NCI-H2227 treated with DMSO at 0.1 percent for 48 hours (cell line): ENCODE measurements at places on chromosomes 3 and 15.

DNA sequence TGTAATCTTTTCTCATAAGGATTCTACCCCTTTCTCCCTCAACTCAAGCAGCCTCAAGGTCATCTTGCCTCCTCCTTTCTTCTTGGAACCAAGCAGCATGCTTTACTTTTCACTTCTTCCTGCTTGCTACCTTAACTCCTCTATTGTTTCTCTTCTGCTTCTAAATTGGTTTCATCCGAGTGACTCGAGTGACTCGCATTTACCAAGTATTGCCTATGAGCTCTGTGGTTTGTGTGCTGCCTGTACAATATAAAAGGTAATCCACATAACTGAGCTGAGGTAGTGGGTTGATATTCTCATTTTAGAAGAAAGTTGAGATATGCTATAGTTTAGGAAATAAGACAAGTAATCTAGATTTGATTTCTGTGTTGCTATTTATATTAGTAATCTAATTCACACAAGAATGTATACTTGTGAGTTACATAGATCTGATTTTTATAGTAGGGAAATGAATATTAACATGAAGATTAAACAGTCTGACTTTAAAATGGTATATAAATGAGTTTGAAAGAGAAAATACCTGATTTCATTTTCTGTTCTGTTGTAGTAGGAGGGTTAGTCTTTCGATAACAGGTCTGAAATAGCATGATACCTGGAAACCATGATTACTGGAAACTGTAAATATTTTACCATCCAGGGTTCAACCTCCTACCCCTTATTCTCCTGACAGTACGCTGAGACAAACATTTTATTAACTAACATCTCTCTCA, 5.5 kb downstream of the HHLA2 start:
- DNase-seq = no peak

DNA sequence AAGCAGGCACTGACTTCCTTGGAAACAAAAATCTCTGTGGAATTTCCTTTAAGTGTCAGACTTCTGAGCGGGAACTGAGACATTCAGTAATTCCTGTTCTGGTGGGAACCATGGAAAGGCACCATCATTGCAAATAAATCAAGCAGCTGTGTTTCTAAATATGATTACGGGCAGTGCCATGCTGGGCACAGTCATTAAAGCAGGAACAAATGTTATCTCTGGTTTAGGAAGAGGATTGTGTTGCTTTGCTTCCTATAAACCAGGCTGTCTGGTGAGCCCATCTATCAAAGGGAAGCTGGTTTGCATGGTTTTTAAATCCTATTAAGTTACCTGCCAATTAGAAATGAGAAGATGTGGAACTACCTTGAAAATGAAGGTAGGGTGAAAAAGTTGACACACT, 86.7 kb downstream of the EBLN2 start:
- no peak for DNase-seq

DNA sequence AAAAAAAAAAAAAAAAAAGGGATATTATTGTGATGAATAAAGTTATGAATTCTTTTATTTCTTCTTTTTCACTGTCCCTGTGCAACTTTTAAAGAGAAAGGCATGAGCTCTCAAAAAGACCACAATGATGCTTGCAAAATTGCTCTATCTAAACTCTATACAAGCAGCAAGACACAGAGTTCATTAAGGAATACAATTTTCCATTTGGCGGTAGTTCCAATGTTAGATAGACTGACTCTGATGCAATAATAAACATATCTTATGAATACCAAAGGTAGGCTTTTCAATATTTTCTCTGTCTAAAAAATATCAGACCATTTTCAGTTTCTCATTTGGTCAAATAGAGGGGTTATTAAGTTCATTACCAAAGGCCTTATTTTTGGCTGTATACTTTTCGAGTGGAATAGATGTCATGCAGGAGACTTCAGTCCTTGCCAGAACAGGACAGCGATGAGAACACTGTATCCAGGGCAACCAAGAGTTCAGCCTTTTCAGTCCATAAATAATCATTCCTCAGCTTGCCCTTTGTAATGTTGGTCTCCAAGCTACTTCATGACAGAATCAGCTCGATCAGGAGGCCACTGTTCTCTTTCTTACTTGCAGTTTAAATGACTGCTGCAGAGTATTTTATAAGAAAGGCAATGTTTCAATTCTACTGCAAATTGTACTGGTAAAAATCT, 162.9 kb upstream of the FAM3D start:
- no peak for DNase-seq

- no peak for DNase-seq
Observed at GRCh38 chr15:78197632-78198031, 36.7 kb downstream of the ACSBG1 start.

- no peak for DNase-seq
Observed at GRCh38 chr3:171345107-171345843, 114.9 kb downstream of the TNIK start.

DNA sequence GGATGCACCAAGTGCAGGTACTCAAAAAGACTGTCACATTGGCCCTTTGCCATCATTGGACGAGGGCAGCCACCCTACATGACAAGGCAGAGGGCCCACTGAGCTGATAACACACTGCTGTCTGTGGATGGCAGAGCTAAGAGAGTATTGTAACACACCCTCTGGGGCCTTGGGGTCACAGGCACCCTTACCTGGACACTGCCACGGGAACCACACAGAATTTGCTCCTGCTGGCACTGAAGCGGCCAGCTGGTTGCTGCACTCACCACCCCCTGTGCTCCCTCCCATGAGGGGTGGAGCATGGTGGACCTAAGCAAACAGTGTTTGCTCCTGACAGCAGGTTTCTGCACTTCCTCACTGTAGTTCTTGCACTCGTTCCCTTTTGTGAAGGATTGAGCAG, 208.2 kb upstream of the SGO1 start:
- no peak for DNase-seq

DNA sequence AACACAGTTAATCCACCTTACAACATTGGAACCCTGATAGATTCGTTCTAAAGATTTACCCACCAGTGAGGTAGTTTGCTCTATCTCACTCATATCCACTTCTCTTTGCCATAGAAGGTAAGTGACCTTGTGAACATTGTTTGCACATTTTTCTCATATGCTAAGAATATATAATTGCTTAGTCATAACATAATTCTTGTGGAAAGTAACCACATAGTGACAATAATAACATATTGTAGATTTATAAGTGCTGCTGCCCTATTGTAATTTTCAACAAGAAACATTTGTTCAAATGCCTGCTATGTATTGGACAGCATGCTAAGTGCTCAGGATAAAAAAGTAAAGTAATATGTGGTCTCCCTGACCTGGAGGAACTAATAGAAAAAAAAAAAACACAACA, 554.2 kb upstream of the KCNMB2 start:
- DNase-seq = no peak

- no peak for DNase-seq
Observed at GRCh38 chr3:142651711-142652110, 55.5 kb downstream of the PLS1 start.

- no peak for DNase-seq
Observed at GRCh38 chr3:13750215-13750614, 129.7 kb downstream of the WNT7A start.

DNA sequence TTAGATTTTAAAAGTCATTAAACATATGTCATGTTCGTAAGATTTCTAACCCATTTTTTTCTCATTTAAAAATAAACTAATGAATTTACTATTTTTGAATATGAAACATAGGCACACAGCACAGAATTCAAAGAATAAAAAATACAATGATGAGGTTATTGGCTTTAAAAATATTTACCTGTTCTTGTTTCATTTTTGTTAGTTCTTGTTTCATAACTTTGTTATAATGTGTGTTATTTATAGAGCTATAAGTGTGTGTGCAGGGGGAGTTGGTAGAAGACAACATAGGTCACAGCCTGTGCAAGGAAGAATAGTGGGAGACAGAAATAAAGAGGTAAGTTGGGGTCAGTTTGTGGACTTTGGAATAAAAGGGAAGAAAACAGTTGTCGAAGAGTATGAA, 30.8 kb upstream of the NRROS start:
- DNase-seq = no peak

DNA sequence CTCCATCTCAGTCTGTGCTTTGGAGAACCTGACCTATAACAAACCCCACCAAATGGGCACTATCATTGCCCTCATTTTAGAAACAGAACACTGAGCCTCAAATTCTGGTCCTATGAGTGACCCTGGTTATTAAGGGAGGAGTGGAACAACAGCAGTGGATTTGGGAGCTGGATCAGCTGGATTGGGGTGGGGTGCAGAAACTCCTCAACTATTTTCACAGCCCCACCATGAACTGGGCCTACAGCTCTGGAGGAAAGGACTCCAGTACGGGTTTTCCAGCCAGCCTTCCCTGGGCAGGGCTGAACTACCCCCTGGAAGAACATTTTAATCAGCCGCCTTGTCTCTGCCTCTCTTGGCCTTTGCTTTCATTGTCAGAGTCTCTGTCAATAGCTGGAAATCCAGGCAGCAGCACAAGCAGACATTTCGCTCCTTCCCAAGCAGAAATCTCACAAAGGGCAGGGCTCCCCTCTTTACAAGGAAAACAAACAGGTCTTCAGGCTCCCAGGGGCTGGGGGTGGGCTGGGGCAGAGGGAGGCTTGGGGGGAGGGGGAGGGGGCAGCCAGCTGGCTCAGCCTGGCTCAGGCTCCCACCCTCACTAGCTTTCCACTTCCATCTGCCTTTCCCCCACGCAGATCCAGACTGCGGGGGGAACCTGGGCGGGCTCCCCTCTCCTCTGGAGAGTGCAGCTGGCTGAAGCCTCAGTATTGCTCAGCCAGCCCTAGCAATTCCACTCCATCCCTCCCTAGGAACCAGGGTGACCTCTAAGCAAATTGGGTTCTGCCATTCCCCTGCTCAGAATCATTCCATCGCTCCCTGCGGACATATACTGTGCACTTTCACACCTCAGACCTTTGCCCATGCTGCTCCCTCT, 13.7 kb upstream of the TLE3 start:
- DNase-seq = peak; percentile 87

DNA sequence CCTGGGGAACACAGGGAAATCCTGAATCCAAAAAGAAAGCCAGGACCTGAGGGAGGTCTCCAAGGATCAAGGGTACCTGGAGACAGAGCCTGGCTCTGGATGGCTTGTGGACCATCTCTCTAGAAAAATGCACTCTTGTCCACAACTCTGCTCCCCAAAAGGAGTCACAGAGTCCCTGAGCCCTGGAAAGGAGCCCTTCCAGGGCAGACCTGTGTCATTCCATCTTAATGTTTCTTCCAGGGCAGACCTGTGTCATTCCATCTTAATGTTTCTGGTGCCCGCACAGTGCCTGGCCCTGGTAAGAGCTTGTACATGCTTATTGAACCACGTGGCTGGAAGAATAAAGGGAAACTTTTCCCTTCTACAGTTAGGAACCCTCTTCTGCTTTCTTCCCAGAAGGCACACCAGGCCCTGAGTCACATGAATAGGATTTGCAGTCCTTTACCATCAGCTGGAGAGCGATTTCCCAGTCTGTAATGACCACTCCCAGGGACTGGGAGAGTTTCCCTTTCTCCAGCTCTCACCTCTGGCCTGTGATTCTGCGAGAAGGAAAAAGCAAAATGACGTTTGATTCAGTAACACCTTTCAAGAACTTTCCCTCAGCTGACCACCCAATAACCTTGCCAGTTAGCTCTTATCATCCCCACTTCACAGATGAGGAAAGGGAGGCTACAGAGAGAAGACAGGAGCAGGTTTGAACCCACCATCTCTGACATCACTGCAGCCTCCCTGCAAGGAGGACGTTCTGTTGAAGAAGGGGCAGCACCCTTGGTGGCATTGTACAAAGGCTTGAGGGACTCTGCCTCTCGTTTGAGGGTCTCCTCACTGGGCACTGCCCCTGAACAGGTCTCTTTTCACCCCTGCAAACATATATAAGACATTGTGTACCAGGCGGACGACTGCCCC, 35.8 kb upstream of the SLCO2A1 start:
- no peak for DNase-seq

- no peak for DNase-seq
Observed at GRCh38 chr3:144556392-144556791, 584.8 kb downstream of the DIPK2A start.

DNA sequence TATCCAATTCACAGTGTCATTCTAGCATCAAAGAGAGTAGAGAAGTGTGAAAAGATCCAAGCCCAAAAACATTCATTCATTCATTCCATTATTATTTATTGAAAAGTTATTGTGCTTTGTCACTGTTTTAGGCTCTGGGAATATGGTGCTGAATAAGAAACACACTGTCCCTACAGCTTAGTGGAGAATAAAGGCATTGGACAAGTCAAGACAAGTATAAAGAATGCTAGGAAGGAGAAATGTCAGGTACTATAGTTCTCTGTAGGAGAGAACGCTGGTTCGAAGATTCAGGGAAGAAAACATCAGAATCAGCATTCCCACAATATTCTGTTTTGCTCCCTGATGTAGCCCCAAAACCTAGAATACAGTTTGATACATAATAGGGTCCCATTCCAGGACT, 128.8 kb upstream of the CHRM5 start:
- DNase-seq = no peak

DNA sequence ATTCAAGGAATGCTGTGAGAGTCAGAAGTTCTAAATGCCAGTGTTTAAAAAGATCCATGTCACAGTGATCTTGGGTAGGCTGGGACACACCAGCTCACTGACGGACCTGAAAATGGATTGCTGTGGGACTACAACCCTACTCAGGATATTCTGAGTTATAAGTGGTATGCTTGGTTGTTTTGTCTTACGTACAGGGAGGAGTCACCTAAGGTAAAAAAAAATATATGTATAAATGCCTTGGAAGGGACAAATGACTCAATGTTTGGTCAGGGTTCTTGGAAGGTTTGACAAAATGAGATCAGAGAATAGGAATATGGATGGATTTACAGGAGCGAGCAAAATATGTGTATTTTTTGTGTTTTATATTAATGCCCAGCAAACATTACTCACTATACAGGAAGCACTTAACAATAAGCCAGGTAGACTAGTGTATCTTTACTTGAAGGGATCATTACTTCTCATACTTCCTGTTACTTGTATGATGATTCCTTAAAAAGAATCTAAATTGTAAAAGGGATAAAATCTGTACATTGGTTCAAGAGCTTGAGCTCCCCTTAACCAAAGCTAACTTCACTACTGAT, 767.3 kb downstream of the GBE1 start:
- DNase-seq = no peak

- DNase-seq = no peak
Observed at GRCh38 chr3:32991781-32992180, 40.3 kb downstream of the CCR4 start.

DNA sequence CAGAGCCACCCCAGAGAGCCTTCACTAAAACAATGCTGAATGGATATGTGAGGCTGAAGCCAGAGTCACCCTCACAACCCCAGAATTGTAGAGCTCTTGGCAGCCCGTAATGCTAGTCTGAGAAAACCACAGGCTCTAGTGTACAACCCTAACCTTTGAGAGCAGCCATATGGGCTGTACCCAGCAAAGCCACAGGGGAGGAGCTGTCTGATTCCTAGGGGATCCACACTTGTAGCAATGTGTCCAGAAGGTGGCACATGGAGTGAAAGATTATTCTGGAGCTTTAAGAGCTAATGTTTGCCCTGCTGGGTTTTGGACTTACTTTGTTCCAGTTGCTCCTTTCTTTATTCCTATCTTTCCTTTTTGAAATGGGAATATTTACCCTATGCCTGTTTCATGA, 626.8 kb downstream of the GRM7 start:
- DNase-seq = no peak
